ENCODE measurements at places on chromosomes 11 and 22. TPM values are rescaled to one million over a fixed set of nuclear protein-coding genes. Genes with fewer than 3 reads are reported as not detected.

CASP5 gene
- not detected for polyA plus RNA-seq

SYT9 gene
- polyA plus RNA-seq, result 0.28 TPM

SCN4B gene
- 5.4 TPM for polyA plus RNA-seq

FXYD6 gene
- 4.9 TPM for polyA plus RNA-seq

OR8G5 gene
- polyA plus RNA-seq, result not detected

C11orf91 gene
- polyA plus RNA-seq, result not detected

KCNJ1 gene
- polyA plus RNA-seq, result 4.3 TPM

CTSF gene
- 17.0 TPM for polyA plus RNA-seq

OR4D5 gene
- polyA plus RNA-seq, result not detected

ARHGAP20 gene
- 52.8 TPM for polyA plus RNA-seq

PLEKHB1 gene
- polyA plus RNA-seq, result 18.4 TPM

OR8G1 gene
- not detected for polyA plus RNA-seq

NFAM1 gene
- polyA plus RNA-seq, result 0.21 TPM

CABP4 gene
- polyA plus RNA-seq, result 0.52 TPM

GAL gene
- not detected for polyA plus RNA-seq

ADAMTS15 gene
- 0.07 TPM for polyA plus RNA-seq

CYTH4 gene
- polyA plus RNA-seq, result not detected

PTPRCAP gene
- 1.0 TPM for polyA plus RNA-seq

ST14 gene
- not detected for polyA plus RNA-seq

DNAJB7 gene
- polyA plus RNA-seq, result not detected

CREB3L1 gene
- polyA plus RNA-seq, result not detected

ANGPTL5 gene
- 0.42 TPM for polyA plus RNA-seq

HBB gene
- 131 TPM for polyA plus RNA-seq

Measured in Purkinje cell (primary cell).